C1 segment of cervical spinal cord (tissue), 14 donors: ENCODE measurements at places on chromosomes 4 and X.

- DNase-seq: no peak
Observed at GRCh38 chr4:78939667-78940008, 400 bp upstream of the PAQR3 start.

DNA sequence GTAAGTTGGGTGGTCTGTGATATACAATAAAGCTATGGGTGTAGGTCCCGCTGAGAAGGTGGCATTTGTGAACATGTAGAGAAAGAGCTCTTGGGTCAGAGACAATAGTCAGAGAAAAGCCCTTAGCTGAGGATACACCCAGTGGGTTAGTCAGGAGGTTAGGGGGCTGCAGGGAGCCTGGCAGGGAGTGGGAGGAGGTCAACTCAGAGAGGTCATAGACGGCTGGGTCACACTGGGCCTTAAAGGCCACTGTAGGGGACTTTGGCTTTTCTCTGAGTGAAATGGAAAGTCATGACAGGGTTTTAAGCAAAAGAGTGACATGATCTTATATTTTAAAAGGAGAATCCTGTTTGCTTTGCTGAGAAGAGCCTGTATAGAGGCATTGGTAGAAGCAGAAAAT lies 16.7 kb downstream of the MGST2 start:
- no peak for DNase-seq

DNA sequence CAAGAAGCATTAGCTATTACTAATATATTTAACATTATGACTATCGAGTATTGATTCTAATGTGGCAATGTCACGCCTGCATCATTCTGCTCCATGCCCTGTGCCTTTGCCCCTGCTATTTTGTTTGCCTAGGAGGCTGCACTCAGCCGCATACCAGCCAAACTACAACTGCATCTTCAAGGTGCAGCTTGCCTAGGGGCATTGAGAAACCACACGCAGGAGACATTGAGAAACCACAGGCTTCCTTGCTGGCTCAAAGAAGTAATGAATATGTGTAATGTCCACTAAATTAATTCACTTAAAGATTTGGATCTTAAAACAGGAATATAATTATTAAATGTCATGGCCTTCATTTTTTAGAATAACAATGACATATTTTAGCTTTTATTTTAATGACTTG lies 683.6 kb upstream of the TENM3 start:
- no peak for DNase-seq

- peak; percentile 5 for DNase-seq
Observed at GRCh38 chr4:165294907-165295306, 32.6 kb upstream of the MSMO1 start.

DNA sequence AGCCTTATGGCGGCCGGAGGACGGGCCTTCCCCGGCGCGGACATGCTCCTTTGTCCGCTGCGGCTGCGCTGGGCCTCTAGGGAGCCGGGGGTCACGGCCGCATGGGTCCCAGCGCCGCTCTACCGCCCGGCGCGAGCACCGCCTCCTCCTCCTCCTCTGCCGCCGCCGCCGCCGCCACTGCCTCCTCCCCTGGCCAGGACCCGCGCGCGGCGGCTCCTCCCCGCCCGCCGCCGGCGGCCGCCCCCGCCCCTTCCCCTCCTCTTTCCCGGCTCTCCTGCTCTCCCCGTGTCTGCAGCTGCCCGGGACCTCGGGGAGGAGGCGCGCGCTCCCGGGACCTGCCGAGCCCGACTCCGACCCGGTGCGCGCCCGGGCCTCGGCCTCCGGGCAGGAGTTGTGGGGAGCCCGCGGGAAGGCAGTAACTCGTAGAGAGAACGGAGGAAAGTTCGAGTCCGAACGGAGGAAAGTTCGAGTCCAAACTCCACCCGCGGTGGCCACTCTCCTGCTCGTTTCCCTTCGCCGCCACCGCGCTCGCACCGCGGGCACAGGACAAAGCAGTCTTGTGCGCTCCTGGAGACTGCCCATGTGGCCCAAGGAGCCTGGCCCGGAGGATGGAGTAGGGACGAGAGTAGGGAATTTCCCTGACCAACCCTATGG lies at the start of gene ADGRA3:
TSS of gene ADGRA3 (minus strand) at position 179 of the 654 bp plus-strand sequence. CDS start 282 bp downstream, outside the sequence.
- DNase-seq: peak; percentile 5

DNA sequence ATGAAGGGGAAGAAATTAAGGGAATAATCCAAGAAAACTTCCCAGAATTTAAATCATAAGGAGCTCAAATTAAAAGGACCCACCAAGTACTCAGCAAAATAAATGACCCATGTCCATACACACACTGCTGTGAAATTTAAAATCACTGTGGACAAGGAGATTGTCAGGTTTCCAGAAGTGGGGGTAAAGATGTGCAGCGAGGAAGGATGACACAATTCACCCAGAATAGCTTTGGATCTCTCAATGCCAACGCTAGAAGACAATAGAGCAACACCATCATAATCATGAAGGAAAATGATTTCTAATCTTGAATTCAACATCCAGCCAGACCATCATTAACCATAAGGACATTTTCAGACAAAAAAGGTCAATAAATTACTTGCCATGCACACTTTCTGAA lies 65.7 kb downstream of the CASK start:
- no peak for DNase-seq

DNA sequence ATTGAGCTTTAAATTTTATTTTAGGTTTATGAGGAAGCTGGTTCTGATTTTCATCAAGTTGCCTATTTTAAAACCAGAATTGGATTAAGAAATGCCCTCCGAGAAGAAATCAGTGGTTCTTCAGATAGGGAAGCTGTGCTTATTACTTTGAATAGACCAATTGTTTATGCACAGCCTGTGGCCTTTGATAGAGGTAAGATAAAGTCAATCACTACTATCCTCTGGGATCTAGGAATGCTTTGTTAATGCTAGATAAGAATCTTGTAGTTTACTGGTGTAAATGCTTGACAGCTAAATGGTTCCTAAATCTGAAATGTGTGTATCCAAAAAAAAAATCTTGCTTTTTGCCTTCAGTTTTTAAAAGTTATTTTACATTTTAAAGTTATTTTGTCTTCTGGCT lies 73.0 kb upstream of the ADAD1 start:
- no peak for DNase-seq

DNA sequence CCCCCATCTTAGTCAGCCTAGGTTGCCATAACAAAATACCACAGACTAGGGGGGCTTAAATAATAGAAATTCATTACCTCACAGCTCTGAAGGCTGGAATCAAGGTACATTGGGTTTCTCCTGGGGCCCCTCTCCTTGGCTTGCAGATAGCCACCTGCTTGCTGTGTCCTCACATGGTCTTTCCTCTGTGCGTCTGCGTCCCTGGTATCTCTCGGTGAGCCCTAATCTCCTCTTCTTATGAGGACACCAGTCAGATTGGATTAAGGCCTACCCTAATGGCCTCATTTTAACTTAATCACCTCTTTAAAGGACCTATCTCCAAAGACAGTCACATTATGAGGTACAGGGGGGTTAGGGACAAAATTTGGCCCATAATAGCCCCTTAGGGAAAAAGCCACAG lies 98.0 kb downstream of the SH3KBP1 start:
- DNase-seq: no peak

- no peak for DNase-seq
Observed at GRCh38 chrX:103211012-103211715, 3.7 kb upstream of the BEX4 start.

GRCh38 chr4:175770555-175770954 lies 41.5 kb downstream of the GPM6A start:
- DNase-seq: no peak

- no peak for DNase-seq
Observed at GRCh38 chr4:111441687-111442086, 703.6 kb upstream of the FAM241A start.

DNA sequence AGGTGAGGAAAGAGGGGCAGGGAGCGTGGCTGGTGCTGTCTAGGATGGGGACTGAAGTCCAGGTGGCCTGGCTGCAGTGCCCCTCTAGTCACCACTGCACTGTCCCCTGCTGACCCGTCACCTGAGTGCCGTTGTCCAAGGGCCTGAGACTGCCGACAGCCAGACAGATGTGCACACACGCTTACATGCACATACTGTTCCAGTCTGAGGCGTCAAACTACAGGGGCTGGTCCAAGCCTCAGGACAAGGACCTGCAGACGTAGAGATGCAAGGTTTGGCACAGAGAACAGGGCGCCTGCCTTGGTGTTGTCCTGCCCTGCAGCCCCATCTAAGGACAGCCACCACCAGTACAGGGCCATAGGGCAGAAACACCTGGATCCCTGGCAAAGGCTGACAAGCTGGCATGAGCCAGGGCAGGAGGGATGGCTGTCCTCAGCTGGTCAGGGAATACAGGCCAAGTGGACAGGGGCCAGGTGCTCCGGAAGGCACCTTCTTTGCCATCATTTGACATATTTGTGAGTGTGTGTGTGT lies 1.7 kb downstream of the SLC2A9 start:
- peak; percentile 66 for DNase-seq

DNA sequence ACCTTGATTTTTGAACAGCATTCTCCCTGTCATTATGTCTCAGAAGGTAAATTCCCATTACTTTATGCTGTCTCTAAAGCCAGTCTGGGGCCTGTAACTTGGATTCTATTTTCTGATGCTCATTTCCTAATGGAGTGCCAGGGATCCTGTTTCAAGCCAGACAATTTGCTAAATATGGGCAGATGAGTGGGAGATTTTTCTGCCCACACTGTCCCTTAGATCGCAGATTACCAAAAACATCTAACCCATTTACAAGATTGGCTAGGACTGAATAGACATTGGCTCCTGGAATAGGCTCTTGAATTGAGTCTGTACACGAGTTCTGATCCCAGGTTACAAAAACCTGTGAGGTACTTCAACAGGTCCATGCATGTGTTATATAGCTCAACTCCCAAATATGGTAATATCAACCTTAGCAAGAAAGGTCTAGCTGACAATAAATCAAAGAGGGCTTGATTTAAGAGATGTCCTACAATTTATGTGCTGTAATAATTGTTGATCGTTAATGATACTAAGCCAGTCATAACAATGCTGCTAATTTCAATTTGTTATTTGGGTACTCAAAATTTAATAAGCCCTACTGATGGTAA lies 5.7 kb downstream of the GPC3 start:
- no peak for DNase-seq

DNA sequence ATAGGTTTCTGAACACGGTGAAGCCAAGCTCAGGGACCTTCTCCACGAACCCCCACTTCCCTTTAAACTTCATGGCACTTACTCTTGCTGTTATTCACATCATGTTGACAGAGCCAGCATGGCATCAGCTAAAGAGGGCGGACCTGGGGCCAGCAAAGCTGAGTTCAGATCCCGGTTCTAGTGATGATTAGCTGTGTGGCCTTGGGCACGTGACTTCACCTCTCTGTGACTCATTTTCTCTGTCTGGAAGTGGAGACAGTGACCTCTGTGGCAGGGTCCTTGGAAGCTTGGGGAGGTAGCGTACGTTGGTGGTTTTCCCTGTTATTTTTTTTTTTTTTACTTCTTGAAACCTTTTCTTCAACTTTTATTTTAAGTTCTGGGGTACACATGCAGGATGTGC lies 13.4 kb downstream of the EVC start:
- no peak for DNase-seq

GRCh38 chrX:13816643-13817627 lies at the start of gene GPM6B:
Gene GPM6B, minus strand, starts transcription at chrX:13817093. Its CDS starts 189 bp downstream, at chrX:13816904.
- DNase-seq: no peak

DNA sequence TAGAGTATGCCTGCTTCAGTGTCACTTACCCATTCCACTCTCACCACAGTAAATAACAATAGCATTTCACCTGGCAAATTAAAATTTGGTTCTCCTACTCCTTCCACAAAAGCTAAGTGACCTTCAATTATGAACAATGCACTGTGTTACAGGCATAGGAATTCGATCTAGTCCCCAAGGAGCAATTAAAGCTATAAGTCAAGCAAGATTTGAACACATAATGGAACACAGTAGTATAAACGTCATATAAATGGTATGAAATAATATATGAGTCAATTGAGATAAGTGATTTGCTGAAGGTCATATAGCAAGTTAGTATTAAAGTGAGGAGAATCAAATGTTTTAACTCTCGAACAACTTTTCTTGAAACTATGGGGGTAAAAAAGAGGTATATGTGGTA lies 65.8 kb downstream of the ARAP2 start:
- DNase-seq: no peak

DNA sequence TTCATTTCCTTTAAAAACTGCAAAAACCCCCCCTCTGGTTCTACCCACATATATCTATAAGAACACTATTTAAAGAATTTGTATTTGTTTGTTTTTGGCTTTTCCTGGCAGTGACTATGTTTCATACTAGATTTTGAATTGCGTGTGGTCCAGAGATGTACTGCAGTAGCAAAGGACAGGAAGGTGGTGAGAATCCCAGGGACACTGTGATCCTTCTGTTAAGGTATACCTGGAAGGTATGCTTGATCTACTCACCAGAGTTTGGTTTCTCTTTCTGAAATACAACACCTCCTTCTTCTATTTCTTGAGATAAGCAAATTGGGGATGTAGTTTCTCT lies 129.6 kb upstream of the RASGEF1B start:
- DNase-seq: no peak

DNA sequence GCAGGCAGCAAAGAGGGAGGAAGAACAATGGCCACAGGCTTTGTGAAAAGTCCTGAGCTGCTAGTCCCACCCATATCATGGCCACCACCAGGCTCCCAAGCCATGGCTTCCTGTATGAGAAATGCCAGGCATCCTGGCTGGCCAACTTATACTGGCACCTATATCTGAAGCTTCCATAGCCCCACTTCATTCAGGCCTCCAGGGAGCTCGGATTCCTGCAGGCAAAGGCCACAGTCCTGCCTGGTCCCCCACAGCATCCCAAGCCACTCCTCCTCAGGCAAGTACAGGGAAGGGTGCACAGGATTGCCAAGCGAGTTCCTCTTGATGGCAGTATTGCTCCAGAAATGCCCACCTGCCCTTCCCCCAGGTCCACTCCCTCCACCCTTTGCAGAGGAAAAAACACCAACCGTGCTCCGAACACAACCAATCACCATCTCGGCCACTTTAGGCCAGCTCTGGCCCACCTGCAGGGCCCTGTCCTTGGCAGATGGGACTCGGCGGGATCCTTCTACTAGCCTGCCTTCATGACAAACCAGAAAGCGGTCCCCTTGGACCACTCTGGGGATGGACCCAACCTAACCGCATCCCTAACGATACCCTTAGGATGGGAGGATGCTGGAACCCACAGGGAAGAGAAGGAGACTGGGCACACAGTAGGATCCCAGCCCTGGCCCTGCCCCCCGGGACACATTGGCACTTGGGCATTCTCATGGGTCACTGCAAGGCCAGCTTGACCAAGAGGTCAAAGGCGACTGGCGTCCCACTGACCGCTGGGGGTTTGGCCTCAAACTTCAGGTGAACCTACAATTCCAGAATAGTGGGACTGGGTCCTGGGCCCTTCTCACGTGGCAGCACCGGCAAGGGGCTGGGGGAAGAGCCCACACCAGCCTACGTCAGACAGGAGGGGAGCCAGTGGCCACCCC lies 220.4 kb upstream of the AGTR2 start:
- DNase-seq: no peak
